Stimulated activated CD4-positive, alpha-beta T cell treated with anti-CD3 and anti-CD28 coated beads, Interleukin-1b, Interleukin-23, amount 100 ng/mL, for 1 hour (primary cell): ENCODE measurements at places on chromosomes 7 and 10.

DNA sequence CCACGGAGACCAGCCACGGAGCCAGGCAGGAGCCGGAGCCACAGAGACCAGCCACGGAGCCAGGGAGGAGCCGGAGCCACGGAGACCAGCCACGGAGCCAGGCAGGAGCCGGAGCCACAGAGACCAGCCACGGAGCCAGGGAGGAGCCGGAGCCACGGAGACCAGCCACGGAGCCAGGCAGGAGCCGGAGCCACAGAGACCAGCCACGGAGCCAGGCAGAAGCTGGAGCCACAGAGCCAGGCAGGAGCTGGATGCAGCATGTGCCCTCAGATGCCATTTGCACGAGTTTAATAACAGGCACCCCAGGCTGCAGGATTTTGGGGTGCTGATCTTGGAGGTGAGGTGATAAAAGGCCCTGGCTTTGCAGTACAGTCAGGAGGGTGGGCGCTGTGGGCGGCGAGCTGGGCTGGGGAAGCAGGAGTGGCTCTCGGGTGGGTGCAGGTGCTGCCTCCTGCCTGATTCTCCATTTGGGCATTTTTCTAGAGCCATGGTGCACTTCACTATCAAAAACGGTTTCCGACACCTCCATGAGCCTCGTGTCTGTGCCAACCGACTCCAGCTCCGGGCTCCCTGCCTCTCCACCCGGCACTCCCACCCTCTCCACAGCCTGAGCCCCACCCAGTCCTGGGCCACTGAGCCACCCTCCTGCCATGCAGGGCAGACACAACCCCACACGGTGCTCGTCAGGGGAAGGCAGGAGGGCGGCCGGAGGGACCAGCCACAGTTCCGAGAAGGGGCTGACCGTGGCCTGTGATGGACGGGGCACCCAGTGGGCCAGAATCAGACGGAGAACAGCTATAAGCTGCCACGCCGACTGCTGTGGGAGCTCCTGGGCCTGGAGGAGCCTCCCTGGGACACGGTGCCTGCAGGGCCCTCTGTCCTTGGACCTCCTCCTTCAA is 40.8 kb upstream of the NKX6-2 start:
- DNase-seq = no peak

- DNase-seq = no peak
These were observed 134.4 kb downstream of the SH3PXD2A start for GRCh38 chr10:103720964-103721335.

GRCh38 chr10:5589661-5590511 is 65.1 kb downstream of the CALML3 start:
- no peak for DNase-seq

DNA sequence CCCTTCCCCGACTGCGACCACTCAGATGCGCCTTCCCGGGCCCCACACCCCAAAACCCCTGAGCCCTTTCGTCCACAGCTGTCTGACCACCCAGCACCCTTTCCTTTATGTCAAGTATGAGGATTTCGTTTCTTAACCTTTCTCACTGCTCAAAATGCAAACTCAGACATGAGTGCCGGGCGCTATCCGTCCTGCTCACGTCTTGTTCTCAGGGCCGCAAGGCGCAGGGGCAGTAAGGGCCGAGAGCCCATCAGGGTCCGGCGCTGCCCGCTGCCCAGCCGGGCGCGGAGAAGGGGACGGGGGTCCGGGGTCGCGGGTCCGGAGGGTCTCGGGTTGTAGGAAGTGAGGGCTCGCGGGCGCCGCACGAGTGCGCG is 670 bp upstream of the RBM33 start:
- no peak for DNase-seq

DNA sequence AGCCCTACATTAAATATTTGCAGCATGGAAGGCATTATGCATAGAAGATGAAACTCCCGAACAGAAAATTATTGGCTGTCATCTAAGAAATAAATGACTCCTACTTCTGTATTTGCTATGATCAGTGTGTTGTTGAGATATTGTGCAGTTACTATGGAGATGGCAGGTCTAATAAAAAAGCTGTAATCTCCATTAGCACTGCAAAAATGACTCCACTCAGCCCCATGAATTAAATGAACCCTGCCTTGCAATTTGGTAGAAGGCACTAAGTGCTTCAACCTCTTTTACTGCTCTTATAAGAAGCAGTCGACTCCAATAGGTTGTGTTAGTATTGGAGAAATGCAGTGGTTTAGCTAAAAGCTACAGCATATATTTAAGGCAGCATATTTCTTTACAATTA is 290.0 kb upstream of the PHYHIPL start:
- DNase-seq = no peak

- DNase-seq = no peak
These were observed 294.5 kb upstream of the NFE2L3 start for GRCh38 chr7:25857376-25858067.

- DNase-seq = no peak
These were observed 40.1 kb downstream of the SNX10 start for GRCh38 chr7:26331789-26332188.

DNA sequence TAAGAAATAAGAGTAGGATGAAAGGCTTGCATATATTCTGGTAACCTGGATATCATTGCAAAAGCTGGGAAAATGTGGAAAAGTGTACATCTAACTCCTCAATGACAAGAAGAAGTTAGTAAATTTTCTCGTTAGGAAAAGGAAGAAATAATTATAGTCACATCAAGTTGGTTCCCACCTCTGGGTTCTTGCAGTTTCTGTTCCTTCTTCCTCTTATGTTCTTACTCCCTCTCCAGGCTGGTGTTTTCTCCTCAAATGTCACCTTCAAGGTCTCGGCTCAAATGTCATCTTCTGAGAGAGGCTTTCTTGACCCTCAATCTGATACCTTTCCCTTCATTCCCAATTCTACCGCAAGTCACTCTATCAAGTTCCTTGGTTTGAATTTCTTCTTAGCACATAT is 64.4 kb downstream of the ENTPD1 start:
- DNase-seq = no peak

DNA sequence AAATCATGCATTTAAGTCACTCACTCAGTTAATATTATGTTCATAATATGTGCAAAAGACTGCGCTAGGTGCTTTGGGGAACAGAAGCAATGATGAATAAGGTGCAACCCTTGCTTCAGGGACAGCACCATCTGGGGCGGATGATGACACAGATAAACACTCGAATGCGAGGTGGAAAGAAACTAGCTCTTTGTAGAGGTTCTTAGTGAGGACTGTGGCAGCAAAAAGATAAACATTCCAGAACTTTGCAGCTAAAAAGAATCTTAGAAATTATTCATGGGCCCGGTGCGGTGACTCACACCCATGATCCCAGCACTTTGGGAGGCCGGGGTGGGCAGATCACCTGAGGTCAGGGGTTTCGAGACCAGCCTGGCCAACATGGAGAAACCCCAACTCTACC is 29.8 kb upstream of the CHST15 start:
- no peak for DNase-seq

DNA sequence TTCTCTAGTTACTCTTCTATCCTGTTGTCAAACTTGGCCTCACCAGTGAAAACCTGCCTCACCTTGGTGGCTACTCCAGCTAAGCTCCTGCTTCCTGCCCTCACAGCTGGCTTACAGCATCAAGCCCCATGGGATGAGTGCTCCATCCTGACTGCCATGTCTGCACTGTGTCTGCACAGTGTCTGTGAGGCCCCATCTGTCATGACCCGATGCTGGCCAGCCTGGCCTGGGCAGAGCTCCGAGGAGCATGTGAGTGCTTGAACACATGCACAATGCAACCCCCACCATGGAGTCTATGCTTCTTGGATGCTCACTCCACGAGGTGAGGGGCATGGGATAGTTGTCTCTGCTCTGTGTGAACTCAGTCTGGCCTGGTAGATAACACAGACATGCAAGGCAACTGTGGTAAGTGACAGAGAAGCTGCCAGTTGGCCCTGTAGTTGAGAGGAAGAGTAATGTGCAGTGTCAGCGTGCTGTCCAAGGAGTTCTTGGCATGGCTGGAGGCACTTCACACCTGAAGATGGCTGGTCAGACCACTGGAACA is 207.1 kb upstream of the ZNF32 start:
- no peak for DNase-seq

DNA sequence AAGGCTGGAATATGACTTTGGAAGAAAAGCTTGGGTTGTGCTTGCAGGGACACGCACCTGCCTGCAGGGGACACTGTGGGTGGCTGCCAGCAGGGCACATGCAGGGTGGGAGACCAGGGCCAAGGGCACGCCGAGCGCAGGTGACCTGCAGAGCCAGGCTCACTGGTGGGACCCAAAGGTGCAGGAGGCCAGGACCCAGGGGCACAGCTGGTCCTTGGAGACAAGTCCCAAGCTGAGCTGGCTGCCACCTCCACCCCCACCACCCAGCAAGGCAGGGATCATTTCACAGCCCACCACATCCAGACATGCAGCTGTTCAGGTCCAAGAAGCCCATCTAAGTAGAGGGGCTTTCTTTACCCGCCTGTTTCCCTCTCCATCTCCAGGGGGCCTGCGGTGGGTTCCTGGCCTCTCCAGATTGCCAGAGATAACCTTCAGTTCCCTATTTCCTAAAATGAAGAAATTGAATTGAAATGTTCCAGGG is 13.8 kb upstream of the CLIP2 start:
- DNase-seq = no peak
